BJ (cell line): ENCODE measurements at places on chromosomes 3 and 15.

- no peak for DNase-seq
Observed at GRCh38 chr3:43340403-43340802, 54.1 kb downstream of the SNRK start.

- DNase-seq = no peak
Observed at GRCh38 chr3:101701696-101702634, 15.4 kb upstream of the RPL24 start.

DNA sequence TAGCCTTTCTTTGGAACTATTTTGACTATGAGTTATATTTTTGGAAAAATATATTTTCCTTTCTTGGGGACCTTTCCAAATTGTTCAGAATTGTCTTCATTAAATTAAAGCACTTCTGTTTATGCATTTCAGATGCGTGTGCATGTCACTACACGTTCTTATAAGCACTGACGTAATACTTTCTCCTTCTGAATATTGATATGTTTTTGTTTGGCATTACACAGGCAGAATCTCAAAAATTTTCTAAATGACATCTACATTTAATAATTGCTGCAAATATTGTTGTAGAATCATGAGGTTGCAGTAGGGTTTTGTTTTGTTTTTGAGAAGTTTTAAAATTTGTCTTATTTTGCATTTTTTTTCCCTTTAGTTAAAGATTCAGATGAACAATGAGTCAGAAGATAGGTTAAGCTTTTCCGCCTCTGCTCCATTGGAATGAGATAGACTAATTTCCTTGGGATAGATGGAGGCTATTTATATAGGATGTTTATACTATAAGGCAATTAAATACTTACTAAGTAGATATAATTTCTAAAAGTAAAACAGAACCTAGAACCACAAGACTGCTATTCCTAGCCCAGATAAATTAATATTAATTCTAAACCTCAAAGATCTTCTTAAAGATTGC lies 110.8 kb downstream of the MBNL1 start:
- DNase-seq = no peak

GRCh38 chr15:99961011-99961441 lies 227.8 kb upstream of the LYSMD4 start:
- no peak for DNase-seq

- DNase-seq = no peak
Observed at GRCh38 chr3:148087601-148088371, 609.9 kb upstream of the AGTR1 start.

DNA sequence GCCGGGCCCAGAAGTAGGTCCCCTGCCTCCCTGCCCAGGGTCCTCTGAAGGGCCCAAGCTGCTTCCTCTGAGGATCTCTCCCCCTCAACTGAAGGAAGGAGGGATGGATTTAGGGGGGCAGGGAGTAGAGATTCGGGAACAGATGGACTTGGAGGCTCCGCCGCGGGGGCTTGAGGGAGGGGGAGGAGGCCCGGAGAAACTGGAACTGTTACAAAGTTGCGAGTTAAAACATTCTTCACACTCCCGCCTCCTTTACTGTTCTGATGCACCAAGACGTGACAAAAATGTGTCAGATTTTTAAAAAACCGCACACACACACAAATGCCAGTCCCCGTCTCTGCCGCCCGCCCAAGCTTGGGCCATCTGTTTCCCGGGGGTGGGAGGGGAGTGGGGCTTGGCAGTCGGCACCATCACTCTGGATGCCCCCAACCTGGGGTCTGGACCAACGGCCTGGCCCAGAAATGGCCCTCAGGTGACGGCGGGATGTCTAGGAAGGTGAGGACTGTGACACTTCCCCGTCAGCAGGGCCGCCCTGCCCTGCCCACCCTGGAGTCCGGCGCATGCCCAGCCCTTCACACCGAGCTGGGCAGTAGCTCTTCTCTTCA lies 25.0 kb upstream of the LINGO1 start:
- no peak for DNase-seq

- no peak for DNase-seq
Observed at GRCh38 chr15:85108136-85108535, 126.5 kb downstream of the PDE8A start.

DNA sequence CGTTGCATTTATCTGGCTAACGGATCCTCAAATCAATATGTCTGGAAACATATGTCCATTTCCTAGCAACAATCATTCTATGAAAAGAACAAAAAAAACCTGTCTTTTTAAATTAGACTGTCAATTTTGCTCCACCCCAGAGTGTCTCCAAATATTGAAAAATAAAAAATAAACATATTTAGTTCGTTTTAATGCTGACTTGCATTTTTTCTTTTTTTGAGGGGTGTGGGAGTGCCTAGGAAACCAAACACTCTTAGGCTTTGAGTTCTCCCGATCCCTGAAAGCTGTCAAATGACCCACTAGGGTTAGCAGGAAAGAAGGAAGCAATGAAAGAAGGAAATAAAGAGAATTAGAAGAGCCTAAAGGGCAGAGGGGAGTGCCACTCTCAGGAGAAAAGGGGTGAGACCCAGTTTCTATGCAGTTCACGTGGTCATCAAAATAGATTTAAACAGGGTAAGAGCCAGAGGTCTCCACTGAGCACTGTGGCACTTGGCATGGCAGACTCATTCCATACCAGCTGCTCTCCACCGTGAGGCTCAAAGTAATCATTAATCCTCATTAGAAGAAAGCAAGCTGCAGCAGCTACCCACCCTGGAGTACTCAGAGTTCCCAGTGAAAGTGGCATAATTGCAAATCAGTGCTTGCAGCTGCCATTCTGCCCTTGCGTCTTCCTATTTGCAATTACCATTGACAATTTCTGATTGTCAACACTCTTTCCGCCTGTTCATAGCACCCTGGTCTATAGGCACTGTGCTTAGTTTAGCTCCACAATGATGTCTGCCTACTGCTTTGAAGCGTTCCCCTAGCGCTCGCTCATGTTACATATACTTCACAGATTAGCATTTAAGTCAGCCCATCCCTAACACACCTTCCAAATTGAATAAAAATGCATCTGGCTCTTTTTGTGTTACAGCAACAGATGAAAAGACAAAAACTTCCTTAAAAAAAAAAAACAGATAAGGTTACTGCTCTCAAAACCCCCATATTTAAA lies 32.3 kb downstream of the PDZRN3 start:
- DNase-seq = no peak

GRCh38 chr15:52546031-52546751 lies 17.5 kb upstream of the MYO5A start:
- DNase-seq = no peak
